ENCODE measurements at places on chromosomes 2 and 18.

DNA sequence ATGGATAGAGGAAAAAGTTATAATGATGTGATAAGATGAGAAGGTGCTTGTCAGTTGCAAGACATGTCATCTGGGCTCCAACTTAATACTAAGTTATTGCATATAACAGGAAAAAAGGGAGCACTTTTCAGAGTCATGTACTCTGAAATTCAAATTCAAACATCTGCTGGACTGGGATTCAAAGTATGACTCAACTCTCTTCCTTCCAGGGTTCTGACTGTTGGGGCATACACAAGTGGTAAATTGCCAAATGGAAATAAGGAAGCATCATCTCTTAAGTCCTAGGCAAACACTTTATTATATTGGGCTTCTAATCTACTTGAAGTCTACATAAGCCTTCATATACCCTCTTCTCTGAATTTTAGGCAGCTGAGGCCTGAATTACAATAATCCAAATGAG lies 44.9 kb downstream of the ZBTB14 start:
- no peak for DNase-seq

DNA sequence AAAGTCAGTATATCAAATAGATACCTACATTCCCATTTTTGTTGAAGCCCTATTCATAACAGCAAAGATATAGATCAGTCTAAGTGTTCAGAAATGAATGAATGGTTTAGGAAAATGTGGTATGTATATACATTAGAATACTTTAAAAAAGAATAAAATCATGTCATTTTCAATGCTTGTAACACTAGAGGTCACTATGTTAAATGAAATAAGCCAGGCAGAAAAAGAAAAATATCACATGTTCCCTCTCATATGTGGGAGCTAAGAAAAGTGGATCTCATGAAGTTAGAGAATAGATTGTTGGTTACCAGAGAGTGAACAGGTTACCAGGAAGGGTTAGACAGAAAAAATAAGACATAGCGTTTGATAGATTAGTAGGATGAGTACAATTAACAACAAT lies 1111.0 kb upstream of the SLC39A10 start:
- DNase-seq = no peak

DNA sequence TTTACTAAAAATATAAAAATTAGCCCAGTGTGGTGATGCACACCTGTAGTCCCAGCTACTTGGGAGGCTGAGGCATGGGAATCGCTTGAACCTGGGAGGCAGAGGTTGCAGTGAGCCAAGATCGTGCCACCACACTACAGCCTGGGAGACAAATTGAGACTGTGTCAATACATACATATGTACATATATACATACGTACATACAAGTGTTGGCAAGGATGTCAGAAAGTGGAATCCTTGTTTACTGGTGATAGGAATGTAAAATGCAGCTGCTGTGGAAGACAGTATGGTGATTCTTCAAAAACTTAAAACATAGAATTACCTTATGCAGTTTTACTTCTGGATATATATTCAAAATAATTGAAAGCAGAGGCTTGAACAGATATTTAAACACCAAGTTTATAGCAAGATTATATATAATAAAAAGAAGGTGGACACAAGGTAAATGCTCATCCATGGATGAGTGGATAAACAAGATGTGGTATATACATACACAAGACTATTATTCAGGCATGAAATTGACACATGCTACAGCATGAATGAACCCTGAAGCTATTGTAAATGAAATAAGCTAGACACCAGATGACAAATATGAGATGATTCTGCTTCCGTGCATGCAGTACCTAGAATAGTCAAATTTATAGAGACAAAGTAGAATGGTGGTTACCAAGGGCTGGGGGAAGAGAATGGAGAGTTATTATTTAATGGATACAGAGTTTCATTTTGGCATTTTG lies 43.2 kb downstream of the CCDC138 start:
- no peak for DNase-seq

DNA sequence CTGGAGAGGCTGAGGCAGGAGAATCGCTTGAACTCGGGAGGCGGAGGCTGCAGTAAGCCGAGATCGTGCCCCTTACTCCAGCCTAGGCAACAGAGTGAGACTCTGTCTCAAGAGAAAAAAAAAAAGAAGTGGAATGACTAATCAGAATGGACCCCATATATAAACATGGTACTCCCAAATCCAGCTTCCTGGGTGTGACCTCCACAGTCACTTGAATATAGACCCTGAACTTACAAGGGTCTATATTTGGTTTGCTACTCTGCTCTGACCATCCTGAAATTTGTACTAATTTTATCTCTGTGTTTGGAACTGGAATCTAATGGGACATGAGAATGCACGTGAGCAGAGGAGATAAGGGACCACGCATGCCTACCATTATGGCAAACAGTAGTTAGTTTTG lies 275.0 kb downstream of the TNS1 start:
- DNase-seq = no peak
